ENCODE measurements at places on chromosomes 11 and 22. TPM values are rescaled to one million over a fixed set of nuclear protein-coding genes. Genes with fewer than 3 reads are reported as not detected.

The LRRC10B gene
- total RNA-seq, result under 0.01 TPM

The CCDC15 gene
- 2.2 TPM for total RNA-seq

The RIMBP3C gene
- 0.32 TPM for total RNA-seq

The MUC15 gene
- total RNA-seq, result not detected

The RPS13 gene
- total RNA-seq, result 1,253 TPM

The OR52E6 gene
- total RNA-seq, result not detected

The MS4A3 gene
- total RNA-seq, result not detected

The IGF2 gene
- 1.0 TPM for total RNA-seq

The TEX12 gene
- total RNA-seq, result 0.65 TPM

The CTSW gene
- not detected for total RNA-seq

The MOV10L1 gene
- 0.43 TPM for total RNA-seq

The CASP1 gene
- 15.8 TPM for total RNA-seq

The DBX1 gene
- not detected for total RNA-seq

The DKK3 gene
- total RNA-seq, result 118 TPM

The WNT11 gene
- 1.5 TPM for total RNA-seq

The DEPDC7 gene
- 15.5 TPM for total RNA-seq

The THY1 gene
- total RNA-seq, result 669 TPM

The MFRP gene
- total RNA-seq, result not detected

The HEPHL1 gene
- not detected for total RNA-seq

The APOBEC3H gene
- total RNA-seq, result not detected

The ANKK1 gene
- not detected for total RNA-seq

The OR4D6 gene
- not detected for total RNA-seq

The KRTAP5-11 gene
- not detected for total RNA-seq

The PRR14L gene
- 29.1 TPM for total RNA-seq

Measured in articular chondrocyte of knee joint (primary cell).